ENCODE measurements at places on chromosomes 5 and 9.

DNA sequence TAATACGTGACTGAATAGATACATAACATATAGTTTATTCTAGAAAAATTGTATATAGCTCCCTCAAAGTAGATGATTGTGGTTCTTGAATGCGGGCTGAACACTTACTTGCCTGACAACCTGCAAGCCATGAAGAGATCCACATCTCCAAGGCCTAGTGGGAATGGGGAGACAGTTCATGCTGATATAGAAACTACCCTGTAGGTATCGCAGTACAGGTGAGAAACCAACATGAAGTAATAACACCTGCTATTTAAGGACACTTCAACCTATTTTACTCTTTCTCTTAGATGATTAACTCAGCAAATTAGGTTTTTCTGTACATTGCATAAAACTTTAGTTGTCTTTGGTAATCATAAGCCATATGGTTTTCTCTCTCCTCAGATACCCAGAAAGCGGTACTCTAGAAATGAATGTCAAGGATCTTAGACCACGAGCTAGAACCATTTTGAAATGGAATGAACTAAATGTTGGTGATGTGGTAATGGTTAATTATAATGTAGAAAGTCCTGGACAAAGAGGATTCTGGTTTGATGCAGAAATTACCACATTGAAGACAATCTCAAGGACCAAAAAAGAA lies 47.3 kb downstream of the UHRF2 start:
- no peak for DNase-seq

GRCh38 chr5:177320879-177321278 lies 9.2 kb upstream of the MXD3 start:
- no peak for DNase-seq

DNA sequence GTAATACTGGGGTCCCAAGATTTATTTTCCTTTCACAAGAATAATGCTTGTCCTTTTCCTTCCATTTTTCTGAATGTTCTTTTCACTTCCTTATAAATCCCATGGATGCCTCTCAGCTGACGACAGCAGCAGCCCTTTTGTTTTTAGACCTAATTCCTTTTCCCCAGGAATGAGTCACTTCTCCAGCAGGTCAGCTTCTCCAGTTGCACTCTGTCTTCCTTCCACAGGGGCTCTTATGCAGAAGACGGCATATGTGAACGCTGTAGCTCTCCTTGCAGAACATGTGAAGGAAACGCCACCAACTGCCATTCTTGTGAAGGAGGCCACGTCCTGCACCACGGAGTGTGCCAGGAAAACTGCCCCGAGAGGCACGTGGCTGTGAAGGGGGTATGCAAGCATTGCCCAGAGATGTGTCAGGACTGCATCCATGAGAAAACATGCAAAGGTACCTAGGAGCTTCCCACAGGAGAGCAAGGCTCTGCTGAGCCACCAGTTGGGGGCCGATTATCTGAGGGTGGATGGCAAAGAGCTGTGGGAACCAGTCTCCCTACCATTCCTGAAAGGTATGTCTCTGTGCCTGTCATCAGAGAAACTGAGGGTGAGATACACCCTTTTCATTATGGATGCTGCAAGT lies 72.9 kb downstream of the RFK start:
- DNase-seq: no peak

GRCh38 chr5:43601454-43602260 lies 1.3 kb upstream of the NNT start:
- DNase-seq: no peak

GRCh38 chr5:139649082-139649991 lies 1.2 kb downstream of the CXXC5 start:
- no peak for DNase-seq

GRCh38 chr9:127769929-127770582 lies 8.4 kb downstream of the SH2D3C start:
- no peak for DNase-seq

Measured in cortex of kidney (tissue), 1 donor.